Renal cortical epithelial cell (primary cell): ENCODE measurements at places on chromosomes 5 and 9.

GRCh38 chr5:111703662-111704061, 53.3 kb downstream of the NREP start:
- no peak for DNase-seq

GRCh38 chr9:128651798-128652197, 4.8 kb downstream of the DYNC2I2 start:
- no peak for DNase-seq

- no peak for DNase-seq
Observed at GRCh38 chr5:42403236-42403635, 20.0 kb upstream of the GHR start.

GRCh38 chr5:172141949-172142319, 46.1 kb downstream of the STK10 start:
- DNase-seq, result no peak

DNA sequence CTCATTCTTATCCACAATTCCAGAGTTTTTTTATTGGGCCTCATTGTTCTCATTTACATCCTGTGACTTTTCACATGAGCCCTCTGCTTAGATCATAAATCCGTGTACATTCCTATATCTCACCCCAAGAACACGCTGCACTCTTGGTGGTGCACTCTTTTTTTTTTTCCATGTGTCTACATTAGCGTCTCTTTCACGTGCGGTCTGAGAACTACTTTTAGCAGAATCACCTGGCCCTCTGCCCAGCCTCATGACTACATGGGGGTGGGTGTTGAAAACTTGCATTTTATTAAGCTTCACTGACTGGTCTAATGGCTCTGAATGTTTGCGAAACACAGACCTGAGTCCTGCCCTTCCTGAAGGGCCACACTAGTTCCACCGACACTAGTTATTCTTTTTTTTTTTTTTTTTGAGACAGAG, 18.6 kb downstream of the C9orf57 start:
- DNase-seq, result peak; percentile 99
